ENCODE measurements at places on chromosomes 12 and 14. TPM values are rescaled to one million over a fixed set of nuclear protein-coding genes. Genes with fewer than 3 reads are reported as not detected.

The PPP1R13B gene
- total RNA-seq = 36.5 TPM

The VASH1 gene
- 4.3 TPM for total RNA-seq

The PLEK2 gene
- total RNA-seq = 46.0 TPM

The SLC38A1 gene
- total RNA-seq = 131 TPM

The KLHL33 gene
- total RNA-seq = 0.11 TPM

The TMPRSS12 gene
- total RNA-seq = not detected

DNA sequence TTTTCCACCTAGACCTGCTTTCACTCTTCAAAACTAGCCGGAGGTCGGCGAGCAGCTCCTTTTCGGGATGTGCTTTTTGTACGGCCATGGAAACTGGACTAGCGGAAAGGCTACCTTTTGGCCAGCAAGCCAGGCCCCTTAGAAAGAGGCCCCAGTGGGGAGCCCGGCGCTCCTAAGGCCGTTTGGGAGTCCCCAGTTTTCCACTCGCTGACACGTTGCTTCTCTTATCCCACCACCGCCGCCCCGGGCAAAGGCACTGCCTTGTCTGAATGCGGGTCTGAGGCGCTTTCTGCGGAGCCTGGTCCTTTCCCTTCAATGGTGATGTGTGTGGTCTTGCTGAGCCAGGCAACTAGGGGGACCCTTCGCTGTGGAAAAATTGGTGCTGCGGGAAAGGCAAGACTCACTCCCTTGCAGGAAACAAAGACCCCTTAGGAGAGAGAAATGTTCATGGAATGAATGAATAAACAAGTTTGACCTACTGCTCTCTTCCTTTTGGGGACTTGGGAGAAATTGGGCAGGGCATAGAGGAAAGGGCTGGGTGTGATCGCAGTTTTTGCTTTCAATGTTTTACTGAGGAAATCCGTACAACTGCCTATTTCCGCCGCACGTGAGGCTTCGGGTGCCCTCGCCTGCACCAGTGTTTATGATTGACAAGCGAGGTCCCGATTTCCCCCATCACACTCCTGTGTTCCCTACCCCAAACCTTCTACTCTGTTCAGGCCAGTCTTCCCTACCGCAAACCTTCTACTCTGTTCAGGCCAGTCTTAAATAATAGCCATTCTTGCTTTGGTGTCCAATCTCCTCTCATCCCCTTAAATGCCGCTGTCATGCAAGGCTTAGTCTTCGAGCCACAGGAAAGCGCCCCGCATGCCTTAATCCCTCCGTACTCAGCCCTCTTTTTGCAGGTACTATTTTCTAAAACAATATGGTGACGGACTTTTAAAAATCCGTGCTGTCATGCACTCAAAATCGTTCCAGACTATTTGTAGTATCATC, 1.0 kb upstream of the SLC38A2 start:
- peak; percentile 51 for DNase-seq

DNA sequence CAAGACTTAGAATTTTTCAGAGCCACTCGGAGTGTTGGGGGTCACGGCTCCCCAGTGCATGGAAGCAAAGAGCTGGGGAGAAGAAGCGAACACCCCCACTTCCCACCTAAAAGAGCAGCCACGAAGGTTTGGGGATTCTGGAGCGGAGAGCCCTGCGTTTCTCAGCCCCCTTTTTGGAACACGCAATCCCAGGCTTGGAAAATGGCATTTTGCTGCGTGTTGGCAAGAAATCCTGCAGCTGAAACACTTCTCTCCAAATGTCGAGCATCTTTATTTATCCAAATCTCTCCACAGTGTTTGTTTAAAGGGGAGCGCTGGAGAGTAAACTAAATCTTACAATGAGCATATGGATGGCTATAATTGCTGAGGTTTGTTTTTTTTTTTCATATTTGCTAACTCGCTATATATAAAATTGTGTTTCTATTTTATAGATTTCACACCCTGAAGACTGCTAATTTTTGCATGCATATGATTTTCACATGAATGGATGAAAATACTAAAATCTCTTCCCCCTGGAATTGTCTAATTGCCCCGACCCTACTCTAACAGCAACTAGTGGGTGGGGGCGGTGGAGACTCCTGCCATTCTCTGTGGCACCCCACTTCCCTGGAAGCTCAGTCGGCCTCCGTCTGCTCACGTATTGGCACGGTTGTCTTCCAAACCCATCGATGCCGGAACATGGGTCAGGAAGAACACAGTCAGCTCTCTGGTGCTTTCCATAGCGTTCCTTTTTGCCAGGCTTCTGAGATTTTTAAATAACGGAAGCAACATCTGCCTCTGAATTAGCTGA, 120.5 kb downstream of the GCH1 start:
- no peak for DNase-seq

DNA sequence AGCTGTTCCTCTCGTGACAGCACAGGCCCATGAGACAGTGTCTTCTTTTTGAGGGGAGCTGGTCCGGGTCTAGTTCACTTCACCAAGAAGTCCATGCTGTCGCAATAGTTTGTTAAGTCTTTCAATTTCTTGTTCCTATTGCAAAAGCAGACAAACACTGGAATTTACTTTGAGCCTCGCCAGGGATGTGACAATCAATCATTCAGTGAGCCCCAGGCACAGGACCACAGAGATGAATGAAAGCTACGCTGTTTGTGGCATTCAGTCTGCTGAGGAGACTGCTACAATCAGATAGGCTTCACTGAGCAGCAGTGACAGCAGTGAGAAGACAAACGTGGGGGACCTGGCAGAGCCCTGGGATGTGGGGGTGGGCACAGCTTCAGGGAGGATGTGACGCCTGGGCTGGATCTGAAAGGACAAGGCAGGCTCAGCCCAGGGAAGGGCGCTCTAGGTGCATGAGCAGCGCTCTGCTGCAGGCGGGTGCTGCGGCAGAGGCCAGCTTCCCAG, 35.5 kb downstream of the TCTN1 start:
- DNase-seq = no peak

- DNase-seq = no peak
Measured at GRCh38 chr12:46832130-46832704, 6.4 kb upstream of the SLC38A4 start.

GRCh38 chr12:51115533-51115932, 32.1 kb upstream of the CSRNP2 start:
- DNase-seq = no peak

DNA sequence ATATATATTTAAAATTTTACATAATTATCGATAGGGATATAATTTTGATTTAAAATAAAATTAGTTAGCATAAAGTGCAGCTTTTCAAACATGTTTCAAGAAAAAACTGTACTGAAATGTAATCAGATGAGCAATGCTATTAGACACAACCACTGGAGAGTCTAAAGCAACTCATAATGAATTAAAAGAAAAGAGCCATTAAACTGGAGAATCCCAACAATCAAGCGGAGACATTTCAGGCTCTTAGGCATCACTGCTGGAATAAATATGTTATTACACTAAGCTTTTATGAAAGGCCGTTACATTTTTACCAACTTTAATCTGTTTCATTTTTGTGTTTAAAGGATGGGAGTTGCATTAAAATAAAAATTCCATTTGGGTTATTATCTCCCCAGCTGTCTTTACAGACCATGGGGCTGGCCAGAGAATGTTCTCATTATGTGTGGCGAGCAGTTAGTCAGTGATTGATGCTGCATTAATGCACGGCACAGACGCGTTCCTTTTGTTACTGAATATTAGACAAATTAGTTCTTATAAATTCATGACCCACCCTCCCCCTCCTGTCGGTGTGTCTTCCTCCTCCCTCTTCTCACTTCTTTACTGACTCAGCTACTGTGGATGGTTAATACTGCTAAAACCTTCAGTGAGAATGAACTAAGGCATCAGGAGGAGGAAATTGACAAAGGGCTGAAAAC, 156.8 kb downstream of the PDZRN4 start:
- DNase-seq = no peak

DNA sequence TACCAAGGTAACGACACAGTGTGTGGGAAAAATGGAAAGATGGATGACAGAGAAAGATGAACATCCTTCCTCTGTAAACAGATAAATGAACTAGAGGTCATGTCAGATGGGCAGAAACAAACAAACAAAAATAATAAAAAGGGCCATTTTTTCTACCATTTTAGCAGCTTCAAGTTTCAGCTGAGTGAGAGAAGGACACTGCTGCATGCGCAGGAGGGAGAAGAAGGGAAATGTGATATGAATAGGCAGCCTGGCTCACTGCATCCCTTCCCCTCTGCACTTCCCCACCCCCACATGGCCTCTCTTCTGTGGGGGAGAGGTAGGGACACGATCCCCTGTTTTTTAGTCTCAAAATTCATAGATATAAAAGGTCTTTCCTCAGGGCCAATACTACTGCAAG, 492.0 kb downstream of the NELL2 start:
- DNase-seq = no peak

DNA sequence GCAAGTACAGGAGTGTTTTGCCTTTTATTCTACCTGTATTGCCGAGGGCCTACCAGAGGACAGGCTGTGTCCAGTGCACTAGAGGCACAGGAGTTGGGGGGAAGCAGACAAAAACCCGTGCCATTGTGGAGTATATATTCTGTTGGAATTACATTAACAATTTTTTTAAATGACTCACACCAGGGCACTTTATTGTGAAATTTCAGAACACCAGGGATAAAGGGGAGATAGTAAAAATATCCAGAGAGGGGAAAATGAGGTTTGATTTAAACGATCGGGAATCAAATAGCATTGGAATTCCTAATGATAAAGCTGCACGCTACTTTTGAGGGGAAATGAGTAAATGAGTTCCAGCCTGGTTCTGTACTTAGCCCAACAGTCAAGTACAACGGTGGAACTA, 123.2 kb downstream of the PELI2 start:
- DNase-seq = no peak

DNA sequence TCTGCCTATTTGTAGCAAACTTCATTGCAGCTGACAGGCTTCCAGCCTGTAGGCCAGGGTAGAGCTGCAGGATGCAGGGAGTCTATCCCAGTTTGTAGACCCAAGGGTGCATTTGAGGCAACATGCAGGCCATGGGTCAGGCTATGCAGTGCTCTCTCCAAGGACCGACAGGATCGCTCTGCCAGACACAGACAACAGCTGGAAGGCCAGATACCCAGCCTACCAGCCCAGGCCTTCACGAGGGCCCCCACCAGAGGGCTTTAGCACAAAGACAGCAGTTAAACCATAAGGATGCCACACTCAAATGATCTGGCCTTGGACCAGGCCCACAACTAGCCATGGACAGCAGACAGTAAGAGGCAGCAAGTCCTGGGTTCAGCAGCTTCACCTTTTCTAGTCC, 10.3 kb downstream of the KCTD10 start:
- DNase-seq = no peak

DNA sequence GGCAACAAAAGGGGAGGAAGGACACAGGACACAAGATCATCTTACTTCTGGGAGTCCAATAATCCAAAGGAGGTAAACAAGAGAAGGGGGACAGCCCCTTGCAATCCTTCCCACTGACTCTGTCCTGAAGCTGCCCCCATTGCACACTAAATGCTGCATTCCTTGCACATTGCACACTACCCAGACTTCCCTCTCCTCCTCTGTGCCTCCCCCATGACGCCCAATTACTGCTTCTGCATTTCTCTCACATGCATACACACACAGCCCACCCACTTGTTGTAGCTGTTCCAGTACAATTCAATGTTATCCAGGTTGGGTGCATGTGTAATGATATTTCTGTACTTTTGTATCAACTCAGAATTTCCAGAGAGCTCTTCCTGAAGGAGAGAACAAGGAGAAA, 5.5 kb downstream of the NDRG2 start:
- DNase-seq = no peak

GRCh38 chr12:12717586-12718380, 615 bp downstream of the CDKN1B start:
- no peak for DNase-seq

- DNase-seq = no peak
Measured at GRCh38 chr12:1922985-1923384, 4.5 kb upstream of the CACNA2D4 start.

DNA sequence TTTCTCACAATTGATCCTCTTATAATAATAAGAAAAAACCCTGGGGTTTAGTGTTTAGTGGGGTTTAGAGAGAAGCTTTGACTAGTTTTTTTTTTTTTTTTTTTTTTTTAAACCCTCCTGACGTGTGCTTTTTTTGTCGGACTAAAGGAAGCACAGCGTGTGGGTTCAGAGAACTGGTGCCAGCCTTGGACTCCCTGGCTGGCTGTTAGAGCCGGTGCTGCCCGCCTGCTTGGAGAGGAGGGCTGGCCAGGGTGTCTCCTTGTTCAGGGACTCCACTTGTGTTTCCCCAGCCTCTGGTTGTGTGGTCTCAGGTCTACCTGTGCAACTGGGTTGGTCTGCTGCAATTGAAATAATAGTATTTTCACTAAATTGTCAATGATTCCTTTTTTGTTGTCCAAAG, 54.1 kb upstream of the ASPG start:
- no peak for DNase-seq

DNA sequence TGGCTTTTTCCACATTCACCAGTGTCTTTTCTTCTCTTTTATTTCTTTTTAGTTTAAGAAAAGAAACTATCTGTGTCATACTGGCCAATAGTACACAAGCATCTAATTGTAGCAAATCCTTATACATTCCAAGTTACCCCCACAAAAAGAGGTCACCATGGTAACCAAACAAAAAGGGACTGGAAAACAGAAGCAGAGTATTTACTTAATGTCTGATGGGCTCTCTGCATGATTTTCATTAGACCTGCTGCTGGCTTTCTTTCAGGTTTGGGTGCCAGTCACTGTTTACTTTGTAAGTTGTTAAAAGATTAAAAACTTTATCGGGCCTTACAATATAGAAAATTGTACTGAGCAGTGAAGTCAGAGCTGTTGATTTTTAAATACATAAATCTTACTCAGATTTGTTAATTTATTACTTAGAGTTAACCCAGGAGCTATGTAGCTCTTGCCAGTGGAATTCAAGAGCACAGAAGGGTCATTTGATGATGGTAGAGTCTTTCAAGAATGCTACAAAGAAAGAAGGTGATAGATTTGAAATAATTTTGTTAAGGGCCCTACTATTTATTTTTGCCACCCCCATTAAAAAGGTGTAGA, 123.9 kb downstream of the BRMS1L start:
- no peak for DNase-seq

- no peak for DNase-seq
Measured at GRCh38 chr14:21672116-21672515, 1.5 kb downstream of the OR4E1 start.

DNA sequence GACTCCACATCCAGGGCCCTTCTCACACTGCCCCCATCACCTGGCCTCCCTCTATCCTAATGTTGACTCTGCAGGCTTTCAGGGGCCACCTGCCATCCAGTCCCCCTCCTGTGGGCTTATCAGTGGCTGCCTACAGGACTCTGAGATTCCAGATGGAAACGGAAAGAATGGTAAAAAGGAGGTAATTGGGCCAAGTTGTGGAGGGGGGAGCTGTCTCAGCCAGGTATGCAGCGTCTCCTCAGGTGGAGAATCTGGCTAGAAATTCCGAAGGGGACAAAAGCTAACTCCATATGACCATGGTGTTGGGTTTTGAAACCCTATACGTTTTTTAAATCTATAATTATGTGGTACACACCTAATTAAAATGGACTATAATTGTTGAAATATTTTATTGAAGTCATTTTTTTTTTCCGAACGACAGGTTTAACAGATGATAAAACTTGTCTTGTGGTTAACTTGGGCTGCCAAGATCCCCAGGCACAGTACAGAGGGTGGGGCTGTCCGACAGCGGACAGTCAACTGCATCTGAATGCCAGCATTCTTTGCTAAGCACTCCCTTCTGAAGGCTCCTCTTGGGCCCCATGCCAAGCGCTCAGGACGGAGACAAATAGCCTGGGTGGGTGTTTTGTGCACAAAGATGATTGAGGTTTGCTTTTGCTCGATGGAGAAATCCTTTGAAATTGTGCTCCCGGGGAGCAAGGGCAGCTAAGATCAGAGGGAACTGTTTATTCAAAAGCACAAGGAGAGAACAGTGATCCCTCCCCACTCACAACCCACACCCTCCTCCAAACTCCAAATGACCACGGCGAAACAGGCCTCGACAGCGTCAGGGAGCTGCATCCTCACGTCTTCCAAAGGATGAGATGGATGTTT, 365.6 kb downstream of the BCL11B start:
- DNase-seq = no peak

Data from PC-9 (cell line).